Activated T-cell treated with anti-CD3 and anti-CD28 coated beads, Interleukin-2, amount 50 U/mL, for 24 hours (primary cell): ENCODE measurements at places on chromosomes 6 and 20.

GRCh38 chr6:119676961-119677360 is 327.4 kb upstream of the MAN1A1 start:
- H3K27ac ChIP-seq, result no peak overlapping the region
- H3K4me1 ChIP-seq, result no peaks in the 10 kb centered on the region
- H3K36me3 ChIP-seq, result no peaks in the 10 kb centered on the region

GRCh38 chr6:37368961-37369320 is 15.2 kb downstream of the RNF8 start:
- H3K27me3 ChIP-seq, result no peaks in the 10 kb centered on the region
- no peaks in the 10 kb centered on the region for H3K4me1 ChIP-seq
- no peak overlapping the region for H3K4me3 ChIP-seq
- H3K36me3 ChIP-seq, result peaks cover 83% of the 10 kb centered on the region

DNA sequence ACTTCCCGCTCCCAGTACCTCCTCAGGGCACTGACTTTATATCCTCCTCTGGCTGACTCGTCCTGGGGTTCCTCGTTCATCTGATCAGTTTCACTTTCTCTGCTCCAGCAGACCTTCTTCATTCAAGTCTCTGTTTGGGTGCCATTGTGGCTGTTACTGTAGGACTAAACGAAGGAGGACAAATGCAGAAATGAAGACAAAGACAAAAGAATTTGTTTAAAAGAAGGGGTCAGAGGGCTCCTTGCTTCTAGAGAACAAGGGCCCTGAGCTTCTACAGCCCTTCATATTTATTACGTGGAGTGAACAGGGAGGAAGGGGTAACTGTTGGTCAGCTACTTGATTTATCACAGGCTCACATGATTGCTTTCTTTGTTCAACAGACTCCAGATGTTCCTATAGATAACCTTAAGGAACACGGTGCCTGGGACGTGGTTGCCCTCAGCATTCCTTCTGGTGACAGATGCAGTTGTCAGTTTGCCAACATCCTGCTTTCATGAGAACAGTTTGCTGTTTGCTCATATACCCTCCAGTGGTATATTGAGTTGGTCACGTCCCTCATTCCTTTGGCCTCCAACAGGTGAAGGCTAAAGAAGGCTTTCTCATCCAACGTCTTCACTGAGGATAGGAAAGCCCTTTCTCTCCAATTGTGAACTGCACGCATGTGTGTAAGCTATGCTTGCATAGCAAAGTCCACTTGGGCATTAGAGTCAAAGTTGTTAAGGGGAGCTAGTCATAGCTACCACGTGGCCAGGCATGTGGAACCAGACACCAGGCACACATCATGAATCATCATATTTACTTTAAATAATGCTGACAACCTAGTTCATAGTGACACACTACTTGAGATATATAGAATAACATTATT is 69.1 kb upstream of the BTN3A2 start:
- H3K36me3 ChIP-seq, result no peaks in the 10 kb centered on the region
- DNase-seq, result no peak
- peaks cover 13% of the 10 kb centered on the region for H3K4me1 ChIP-seq
- no peaks in the 10 kb centered on the region for H3K27me3 ChIP-seq

GRCh38 chr6:22558288-22558882 is 11.0 kb upstream of the HDGFL1 start:
- H3K4me1 ChIP-seq, result no peaks in the 10 kb centered on the region
- H3K4me3 ChIP-seq, result no peak overlapping the region
- H3K27me3 ChIP-seq, result no peaks in the 10 kb centered on the region
- no peaks in the 10 kb centered on the region for H3K36me3 ChIP-seq
- no peak overlapping the region for H3K27ac ChIP-seq
- no peak for DNase-seq

GRCh38 chr6:33251395-33252012 is 20.2 kb downstream of the VPS52 start:
- H3K27ac ChIP-seq, result peak overlapping the region; percentile 95
- H3K36me3 ChIP-seq, result peaks cover 47% of the 10 kb centered on the region
- DNase-seq, result no peak
- H3K4me3 ChIP-seq, result peak overlapping the region; percentile 36
- H3K4me1 ChIP-seq, result peaks cover 46% of the 10 kb centered on the region

DNA sequence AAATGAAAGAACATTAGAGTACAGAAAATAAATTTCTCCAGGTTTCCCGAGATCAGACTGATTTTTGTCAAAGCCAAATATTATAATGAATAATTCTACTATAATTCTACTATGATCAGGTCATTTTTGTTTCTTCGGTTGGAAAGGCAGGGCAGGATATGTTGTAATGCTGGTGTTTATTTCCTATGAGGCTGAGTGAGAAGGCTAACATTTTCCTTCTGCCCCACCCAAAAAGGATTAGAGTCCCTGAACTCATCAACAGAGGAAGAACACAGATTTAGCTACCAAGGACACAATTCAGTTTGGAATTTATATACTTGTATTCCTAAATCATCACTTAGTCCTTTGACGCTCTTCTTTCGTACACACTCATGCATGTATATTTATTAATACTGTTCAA is 318.9 kb downstream of the SYNE1 start:
- H3K27me3 ChIP-seq, result no peaks in the 10 kb centered on the region
- no peaks in the 10 kb centered on the region for H3K36me3 ChIP-seq
- H3K4me1 ChIP-seq, result no peaks in the 10 kb centered on the region

GRCh38 chr6:4128748-4129147 is 6.6 kb downstream of the ECI2 start:
- no peak for DNase-seq
- no peaks in the 10 kb centered on the region for H3K27me3 ChIP-seq
- H3K4me1 ChIP-seq, result peaks cover 19% of the 10 kb centered on the region
- no peak overlapping the region for H3K4me3 ChIP-seq
- H3K27ac ChIP-seq, result no peak overlapping the region
- H3K36me3 ChIP-seq, result peaks cover 90% of the 10 kb centered on the region

GRCh38 chr6:36139431-36139830 is 9.1 kb downstream of the MAPK13 start:
- H3K4me1 ChIP-seq, result peaks cover 25% of the 10 kb centered on the region
- peaks cover 74% of the 10 kb centered on the region for H3K36me3 ChIP-seq
- H3K27ac ChIP-seq, result peak overlapping the region; percentile 56

DNA sequence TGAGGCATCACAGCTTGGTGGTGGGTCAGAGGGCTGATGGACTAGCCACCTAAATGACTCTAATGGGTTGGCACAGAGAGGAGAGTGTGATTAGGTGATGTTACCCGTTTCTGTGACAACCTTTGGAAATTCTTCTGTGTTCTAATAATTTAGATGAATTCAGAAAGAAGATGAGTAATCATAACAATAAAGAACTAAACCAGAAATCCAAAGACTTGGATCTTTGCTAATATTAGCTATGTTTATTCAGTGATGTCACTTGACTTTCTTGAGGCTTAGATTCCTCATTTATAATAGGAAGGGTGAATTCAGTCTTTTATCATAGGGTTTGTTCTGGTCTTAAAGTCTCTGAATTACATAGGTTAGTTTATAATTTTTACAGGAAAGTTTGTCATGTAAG is 19.9 kb downstream of the CRYBG1 start:
- no peaks in the 10 kb centered on the region for H3K4me1 ChIP-seq
- DNase-seq, result no peak
- no peak overlapping the region for H3K4me3 ChIP-seq

DNA sequence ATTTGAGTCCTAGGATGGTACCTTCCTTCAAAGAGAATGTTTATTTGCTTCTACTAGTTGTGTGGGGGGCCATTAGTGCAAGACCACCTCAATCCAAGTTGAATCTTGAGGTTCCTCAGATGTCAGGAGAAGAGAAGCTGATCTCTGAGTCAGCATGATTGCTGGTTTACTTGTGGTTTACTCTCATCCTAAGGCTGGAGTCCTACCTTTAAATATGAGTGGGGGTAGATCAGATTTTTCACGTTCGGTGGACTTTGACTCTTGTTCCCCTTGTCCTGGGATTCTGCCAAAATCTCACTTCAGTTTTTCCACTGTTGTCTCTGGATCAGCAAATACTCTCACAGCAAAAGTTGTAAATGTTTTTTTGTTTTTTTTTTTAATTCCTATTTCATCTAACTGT is 84.6 kb upstream of the F13A1 start:
- no peak for DNase-seq
- H3K4me1 ChIP-seq, result no peaks in the 10 kb centered on the region
- H3K27me3 ChIP-seq, result peaks cover 20% of the 10 kb centered on the region
- no peaks in the 10 kb centered on the region for H3K36me3 ChIP-seq
- no peak overlapping the region for H3K27ac ChIP-seq

DNA sequence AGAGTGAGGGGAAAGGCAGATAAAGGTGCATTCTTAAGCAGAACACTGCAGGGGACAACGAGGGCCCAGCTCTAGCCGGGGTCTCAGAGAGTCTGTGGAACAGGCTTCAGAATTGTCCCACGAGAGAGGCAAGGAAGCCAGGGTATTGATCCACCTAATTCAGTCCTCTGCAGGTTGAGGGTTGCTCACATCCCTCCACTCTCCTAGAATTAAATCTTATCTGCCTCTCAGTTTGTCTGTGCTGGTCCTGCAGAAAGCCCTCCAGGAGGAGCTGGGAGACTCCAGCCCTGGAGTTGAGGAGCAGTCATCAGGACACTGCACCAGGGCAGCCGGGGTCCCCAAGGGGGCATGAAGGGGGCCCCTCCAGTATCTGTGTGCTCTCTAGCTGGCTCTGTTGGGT is 39.1 kb downstream of the SLC24A3 start:
- H3K4me1 ChIP-seq, result no peaks in the 10 kb centered on the region
- no peak overlapping the region for H3K27ac ChIP-seq
- H3K27me3 ChIP-seq, result no peaks in the 10 kb centered on the region
- H3K4me3 ChIP-seq, result no peak overlapping the region

DNA sequence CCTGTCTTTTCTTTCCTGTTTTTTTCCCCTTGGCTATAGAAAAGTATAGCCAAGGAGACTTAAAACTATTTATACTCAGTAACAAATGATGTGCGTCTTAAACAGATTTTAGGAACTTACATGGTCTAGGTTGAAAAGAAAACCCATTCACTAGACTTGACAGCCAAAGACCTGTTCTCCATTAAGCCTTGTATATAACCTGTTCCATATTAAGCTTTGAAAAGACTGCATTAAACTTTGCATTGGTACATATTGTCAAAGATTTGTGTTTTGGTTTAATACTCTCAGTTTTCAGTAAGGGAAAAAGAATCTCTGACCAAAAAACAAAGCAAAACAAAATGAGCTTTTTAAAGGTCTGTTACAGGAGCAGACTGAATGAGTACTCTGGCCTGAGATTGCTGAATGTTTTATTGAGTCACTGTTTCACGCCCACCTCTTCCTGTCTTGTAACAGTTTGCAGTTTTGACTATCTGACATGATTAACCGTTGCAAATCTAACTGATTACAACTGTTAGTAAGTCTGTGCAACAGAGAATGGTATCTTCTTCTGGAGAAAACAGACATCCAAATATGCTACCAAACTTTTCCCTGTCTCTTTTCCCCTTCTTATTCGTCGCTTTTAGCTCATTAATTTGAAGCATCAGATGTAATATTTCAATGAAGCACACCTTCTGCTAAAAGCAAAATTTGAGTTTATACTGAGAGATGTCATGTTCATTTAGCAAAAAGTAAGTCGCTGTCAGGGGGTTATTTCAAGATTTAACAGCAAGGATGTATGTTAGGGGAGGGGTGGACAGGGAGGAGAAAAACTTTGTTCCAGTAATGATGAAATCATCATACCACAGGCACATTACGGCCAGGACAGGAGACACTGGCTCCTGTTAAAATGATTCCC is 59.1 kb upstream of the SUPT3H start:
- H3K27ac ChIP-seq, result peak overlapping the region; percentile 96
- no peak for DNase-seq
- peak overlapping the region; percentile 69 for H3K4me3 ChIP-seq
- H3K36me3 ChIP-seq, result peaks cover 93% of the 10 kb centered on the region
- peaks cover 87% of the 10 kb centered on the region for H3K4me1 ChIP-seq

DNA sequence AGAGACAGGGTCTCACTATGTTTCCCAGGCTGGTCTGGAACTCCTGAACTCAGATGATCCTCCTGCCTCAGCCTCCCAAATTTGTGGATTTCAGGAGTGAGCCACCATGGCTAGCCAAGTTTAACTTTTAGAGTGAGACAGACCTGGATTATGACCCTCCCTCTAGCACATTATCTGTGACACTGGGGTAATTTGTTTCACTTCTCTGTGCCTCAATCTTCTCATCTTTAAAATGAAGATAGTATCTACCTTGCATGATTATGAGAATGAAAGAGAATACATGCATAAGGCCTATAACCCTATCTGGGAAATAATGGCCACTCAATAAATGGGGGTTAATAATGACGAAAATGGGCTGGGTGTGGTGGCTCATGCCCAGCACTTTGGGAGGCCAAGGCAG is 373.6 kb downstream of the SYNE1 start:
- no peak overlapping the region for H3K27ac ChIP-seq
- no peaks in the 10 kb centered on the region for H3K27me3 ChIP-seq
- H3K36me3 ChIP-seq, result peaks cover 71% of the 10 kb centered on the region
- no peak for DNase-seq
- no peak overlapping the region for H3K4me3 ChIP-seq

GRCh38 chr6:5855787-5856470 is 150.8 kb downstream of the NRN1 start:
- H3K27ac ChIP-seq, result no peak overlapping the region
- H3K4me3 ChIP-seq, result no peak overlapping the region
- peaks cover 6% of the 10 kb centered on the region for H3K4me1 ChIP-seq
- no peak for DNase-seq
